Upper lobe of right lung (tissue), 1 donor: ENCODE measurements at places on chromosomes 1 and 21. TPM values are rescaled to one million over a fixed set of nuclear protein-coding genes. Genes with fewer than 3 reads are reported as not detected.

GRCh38 chr1:161158316-161159010, 837 bp upstream of the USP21 start:
- no peak for DNase-seq

DNA sequence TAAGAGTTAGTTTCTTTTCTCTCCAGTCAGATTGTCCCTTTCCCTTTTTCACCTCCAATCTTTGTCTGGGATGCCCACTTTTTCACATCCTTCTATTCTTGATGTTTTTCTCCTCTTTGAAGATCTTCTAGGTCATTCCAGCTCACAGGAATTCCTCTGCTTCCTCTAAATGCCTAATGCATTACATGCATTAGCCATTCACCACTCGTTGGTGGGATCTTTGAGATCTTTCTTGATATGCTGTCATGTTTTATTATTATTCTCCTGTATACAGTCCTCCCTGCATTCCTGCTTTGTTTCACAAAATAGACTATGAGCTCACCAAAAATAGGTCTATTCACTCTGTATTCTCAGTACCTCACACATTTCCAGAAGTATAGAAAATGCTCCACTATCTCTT, 129.0 kb downstream of the LYPLAL1 start:
- DNase-seq: no peak

DNA sequence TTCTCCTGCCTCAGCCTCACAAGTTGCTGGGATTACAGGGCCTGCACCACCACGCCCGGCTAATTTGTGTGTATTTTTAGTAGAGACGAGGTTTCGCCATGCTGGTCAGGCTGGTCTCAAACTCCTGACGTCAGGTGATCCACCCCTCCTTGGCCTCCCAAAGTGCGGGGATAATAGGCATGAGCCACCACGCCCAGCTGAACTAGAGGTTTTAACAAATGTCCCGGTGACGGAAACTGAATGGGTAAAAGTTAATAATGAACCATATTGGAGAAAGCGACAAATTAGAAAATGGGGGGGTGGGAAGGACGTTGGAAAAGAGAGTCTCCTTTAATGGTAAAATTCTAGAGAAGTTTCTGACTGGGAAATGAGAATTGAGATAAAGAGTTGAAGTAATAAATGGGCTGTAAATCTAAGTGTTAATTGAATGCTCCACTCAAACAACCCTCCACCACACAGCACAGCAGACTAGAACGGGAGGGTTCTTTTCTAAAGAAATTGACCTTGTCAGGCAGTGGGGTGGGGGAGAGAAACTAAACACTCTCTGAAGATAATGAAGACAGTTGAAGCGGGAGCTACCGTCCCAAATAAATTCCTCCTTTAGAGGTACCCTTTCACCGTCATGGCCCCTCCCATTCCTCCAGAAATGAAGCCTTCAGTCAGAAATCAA, 46.9 kb upstream of the PUM1 start:
- no peak for DNase-seq

GRCh38 chr1:24020025-24020424, 39.9 kb upstream of the SRSF10 start:
- DNase-seq: no peak

GRCh38 chr1:36555041-36555440, 72.3 kb upstream of the CSF3R start:
- peak; percentile 34 for DNase-seq

- no peak for DNase-seq
These were observed 884 bp downstream of the SPATA6 start for GRCh38 chr1:48470950-48471690.

The LYPD8 gene
- total RNA-seq: not detected

The GPR3 gene
- 0.90 TPM for total RNA-seq

The OR2T35 gene
- total RNA-seq: not detected

The HFM1 gene
- total RNA-seq: 0.64 TPM
